ENCODE measurements at places on chromosomes 1 and 21.

DNA sequence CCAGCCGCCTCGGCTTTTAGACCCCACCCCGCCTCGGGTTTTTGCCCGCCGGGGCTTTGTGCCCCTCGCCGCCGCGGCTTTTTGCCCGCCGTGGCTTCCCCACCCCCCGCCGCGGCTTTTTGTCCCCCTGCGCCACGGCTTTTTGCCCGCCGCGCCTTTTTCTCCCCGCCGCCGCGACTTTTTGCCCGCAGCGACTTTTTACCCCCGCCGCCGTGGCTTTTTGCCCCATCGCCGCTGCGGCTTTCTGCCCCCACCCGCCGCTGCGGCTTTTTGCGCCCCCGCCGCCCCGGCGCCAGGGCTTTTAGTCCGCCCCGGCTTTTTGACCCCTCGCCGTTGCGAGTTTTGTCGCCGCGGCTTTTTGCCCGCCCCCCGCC lies 474.4 kb downstream of the FAM72C start:
- no peak for DNase-seq

- DNase-seq, result no peak
Measured at GRCh38 chr1:56396581-56396980, 182.8 kb downstream of the PLPP3 start.

DNA sequence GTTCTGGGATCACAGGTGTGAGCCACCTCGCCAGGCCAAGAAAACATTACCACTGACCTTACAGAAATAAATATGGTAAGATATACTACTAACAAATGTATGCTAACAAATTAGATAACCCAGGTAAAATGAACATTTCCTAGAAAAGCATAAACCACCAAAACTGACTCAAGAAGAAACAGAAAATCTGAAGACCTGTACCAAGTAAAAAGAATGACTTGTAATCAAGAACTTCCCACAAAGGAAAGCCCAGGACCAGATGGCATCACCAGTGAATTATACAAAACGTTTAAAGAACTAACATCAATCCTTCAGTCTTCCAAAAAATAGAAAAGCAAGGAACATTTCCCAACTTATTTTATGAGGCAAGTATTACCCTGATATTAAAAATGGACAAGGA lies 29.3 kb downstream of the USP24 start:
- DNase-seq, result no peak

DNA sequence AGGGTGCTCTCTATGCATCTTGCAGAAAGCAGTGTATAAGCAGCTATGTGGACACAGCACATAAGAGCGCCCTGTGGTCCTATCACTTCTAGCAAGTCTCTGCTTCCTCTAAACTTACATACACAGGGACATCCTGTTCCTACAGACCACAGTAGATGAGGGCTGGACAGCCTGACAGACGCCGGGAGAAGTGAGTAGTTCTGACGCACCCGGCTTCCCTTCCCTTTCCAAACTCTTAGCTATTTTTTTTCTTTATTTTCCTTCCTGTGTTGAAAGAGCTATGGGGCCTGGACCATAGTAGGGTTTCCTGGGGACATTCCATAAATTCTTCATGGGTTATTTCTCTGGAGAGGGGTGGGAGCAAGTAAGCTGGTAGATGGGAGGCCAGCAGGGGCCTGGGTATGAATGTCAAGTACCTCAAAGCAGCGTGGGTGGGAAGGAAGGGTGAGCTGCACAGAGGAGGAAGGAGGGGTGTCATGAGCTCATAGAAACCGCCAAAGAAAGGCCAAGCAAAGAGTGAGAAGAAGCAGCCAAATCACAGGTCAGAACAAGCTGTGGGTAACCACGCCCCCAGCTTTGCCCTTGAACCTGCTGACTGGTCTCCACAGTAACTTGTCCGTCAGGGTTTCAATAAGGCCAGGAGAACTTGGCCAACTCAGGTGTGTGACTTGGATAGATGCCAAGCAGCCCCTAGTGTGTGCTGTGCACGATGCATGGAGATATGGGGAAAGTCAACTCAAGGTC lies 36.6 kb downstream of the PLXNA2 start:
- no peak for DNase-seq

DNA sequence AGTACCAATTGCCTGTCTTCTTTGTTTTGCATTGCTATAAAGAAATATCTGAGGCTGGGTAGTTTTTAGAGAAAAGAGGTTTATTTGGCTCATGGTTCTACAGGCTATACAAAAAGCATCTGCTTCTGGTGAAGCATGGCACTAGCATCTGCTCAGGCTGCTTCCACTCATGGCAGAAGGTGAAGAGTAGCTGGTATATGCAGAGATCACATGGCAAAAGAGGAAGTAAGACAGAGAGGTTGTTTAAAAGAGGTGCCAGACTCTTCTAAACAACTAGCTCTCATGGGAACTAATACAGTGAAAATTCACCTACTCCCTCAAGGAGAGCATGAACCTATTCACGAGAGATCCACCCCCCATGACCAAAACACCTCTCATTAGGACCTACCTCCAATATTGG lies 56.7 kb upstream of the GUCA2B start:
- no peak for DNase-seq

DNA sequence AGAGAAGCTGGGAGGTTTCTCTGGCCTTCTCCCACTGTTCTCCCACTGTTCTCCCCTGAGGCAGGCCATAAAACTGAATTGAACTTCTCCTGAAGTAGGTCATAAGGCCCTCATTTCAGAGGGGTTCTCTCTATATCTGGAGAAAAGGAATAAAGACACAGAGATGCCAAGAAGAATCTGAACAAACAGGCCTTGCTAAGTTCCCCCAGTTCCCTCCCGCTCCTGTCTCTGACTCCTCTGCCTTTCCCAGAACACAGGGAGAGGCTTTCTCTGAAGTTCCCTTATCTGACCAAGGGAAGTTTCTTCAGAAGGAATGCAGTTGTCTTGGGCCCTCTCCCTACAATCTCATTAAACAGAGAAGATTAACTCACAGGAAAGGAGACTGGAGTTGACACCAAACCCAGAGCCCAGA lies 83.4 kb downstream of the SLC16A1 start:
- no peak for DNase-seq

GRCh38 chr1:172135076-172135672 lies 285.3 kb upstream of the C1orf105 start:
- no peak for DNase-seq

GRCh38 chr1:201925301-201925567 lies 21.1 kb downstream of the LMOD1 start:
- no peak for DNase-seq

GRCh38 chr1:22841860-22842281 lies 130.8 kb downstream of the LACTBL1 start:
- DNase-seq, result no peak

GRCh38 chr1:165494949-165495857 lies 48.6 kb upstream of the LRRC52 start:
- no peak for DNase-seq

DNA sequence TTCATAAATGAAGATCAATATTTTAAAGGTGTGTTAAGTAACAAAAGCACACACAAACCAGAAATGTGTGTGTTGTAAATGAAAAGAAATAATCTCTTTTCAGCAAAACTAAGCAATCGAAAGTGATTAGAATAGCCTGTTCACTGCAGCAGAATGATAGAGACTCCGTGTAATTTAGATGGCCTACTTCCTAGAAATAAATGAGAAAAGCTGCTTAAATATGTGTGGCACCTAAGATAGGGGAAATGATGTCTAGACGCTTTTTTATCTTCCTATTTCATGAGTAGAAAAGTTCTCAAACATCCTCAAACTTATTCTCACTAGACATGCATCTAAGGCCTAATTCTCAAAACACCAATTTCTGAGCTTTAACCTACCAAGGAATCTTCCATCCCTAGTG lies 124.7 kb upstream of the BRINP3 start:
- no peak for DNase-seq

DNA sequence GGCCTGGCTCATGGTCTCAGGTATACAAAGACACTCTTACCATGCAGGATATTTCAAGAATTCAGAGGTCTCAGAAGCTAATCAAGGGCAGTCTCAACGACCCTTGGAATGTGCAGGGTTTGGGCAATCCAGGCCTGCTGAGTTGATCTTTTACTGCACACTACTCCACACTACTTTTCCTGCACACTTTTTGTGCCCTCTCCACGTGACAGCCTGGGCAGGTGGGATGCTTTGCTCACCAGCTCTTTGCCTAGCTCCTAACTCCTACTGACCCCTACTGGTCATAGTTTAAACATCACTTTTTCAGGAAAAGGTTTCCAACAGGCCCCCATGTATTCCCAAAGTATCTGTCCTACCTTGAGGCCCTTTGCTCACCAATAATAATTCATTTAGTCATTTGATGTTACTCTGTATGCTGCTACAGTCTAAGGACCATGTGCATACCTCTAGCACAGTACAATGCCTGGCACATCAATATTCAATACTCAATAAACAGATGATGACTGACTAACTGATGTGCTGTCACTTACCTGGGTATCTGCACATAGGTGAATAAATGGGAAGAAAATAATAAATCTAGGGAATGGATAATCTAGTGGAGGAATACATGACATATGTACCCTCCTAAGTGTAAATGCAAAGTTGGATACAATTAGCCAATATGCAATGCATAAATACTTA lies 9.6 kb downstream of the DUSP23 start:
- no peak for DNase-seq

DNA sequence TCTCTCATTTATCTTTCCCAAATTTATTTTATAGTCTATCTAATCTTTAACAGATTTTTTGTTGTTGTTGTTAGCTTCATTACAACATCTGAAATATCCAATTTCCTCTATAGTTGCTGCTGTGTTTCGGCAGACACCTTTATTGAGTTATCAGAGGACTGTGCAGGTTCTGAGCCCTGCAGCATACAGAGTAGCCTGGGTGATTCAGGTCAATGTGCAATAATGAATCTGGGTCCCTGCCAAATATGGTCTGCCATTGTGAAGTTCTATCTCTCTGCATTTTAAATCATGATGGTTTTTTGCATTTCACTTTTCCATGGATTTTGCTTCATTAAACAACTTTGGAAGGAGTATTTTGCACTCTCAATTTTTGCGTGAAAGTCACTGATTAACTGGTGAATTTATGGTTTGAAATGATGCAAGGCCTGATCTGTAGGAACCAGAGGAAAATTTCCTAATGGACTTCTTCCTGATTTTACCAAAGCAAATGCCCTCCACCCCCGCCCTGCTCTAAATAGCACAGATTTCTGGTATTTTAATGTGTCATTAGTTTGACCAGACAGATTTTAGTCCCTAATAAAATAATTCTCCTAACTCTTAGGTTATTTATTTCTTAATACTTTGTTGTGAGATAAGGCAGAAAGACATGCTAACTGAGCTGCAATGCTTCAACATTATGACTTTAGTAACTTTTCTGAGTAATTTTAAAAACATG lies 402.3 kb downstream of the PTBP2 start:
- no peak for DNase-seq

GRCh38 chr1:160519642-160520435 lies 3.2 kb downstream of the SLAMF6 start:
- no peak for DNase-seq

- DNase-seq, result no peak
Measured at GRCh38 chr1:154483941-154484803, 17.8 kb upstream of the TDRD10 start.

DNA sequence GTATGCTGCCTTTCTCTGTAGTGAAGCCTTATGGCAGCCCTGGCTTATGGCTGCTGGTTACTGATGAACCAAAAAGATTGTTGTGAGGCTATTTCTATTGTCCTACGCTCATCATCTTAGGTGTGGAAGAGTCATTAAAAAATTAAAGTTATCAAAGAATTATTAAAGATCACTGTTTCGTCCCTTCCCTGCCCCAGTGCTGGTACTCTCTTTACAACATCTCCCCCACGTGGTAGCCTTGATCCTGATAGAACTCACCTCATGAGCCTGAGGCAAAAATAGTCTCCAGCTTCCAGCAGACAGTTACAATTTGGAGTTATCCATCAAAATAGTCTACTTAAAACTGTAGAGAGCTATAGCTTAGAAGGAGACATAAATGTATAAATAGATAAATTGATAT lies 201.5 kb downstream of the S1PR1 start:
- no peak for DNase-seq

DNA sequence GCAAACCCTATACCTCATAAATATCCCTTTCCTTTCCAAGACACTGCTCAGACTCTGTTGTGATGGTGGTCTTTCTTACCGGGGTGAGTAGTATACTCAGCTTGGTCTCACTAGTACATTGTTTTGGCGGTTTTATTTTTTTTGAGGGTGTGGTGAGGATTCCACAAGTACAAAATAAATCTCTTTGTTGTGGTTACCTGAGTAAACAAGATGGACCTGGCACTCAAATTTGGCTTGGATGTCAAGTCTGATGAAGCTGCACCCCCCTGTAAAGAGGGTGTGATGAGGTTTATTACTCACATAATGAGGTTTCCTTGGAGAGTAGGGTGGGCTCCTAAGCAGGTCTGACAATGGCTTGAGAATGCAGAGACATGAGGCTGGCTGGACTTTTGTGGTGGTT lies 68.2 kb upstream of the KCNJ6 start:
- DNase-seq, result no peak

DNA sequence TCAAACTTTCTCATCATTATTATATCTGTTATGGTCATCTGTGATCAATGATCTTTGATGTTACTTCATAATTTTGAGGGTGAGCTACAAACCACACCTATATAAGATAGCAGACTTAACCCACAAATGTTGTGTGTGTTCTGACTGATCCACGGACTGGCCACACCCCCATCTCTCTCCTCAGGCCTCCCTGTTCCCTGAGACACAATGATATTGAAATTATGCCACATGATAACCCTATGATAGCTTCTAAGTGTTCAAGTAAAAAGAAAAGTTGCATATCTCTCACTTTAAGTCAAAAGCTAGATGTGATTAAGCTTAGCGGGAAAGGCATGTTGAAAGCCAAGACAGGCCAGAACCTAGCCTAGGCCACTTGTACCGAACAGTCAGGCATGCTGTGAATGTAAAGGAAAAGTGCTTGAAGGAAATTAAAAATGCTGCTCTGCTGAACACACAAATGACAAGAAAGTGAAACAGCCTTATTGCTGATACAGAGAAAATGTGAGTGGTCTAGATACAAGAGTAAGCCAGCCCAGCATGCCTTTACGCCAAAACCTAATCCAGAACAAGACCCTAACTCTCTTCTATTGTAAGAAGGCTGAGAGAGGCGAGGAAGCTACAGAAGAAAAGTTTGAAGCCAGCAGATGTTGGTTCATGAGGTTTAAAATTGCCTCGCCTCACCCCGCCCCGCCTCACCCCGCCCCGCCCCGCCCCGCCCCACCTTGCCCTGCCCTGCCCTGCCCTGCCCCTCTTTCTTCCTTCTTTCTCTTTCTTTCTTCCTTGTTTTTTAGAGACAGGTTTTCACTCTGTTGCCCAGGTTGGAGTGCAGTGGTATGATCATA lies 16.5 kb downstream of the CTSS start:
- DNase-seq, result no peak

GRCh38 chr1:118711356-118711755 lies 276.8 kb downstream of the TBX15 start:
- DNase-seq, result no peak

- DNase-seq, result no peak
Measured at GRCh38 chr1:85450832-85451231, 14.1 kb downstream of the DDAH1 start.

- DNase-seq, result no peak
Measured at GRCh38 chr1:31576201-31576669, at the start of gene TINAGL1. Gene TINAGL1 (plus strand): TSS chr1:31576515. CDS start chr1:31577149, 634 bp downstream.

- DNase-seq, result no peak
Measured at GRCh38 chr1:91712393-91712792, 173.6 kb downstream of the TGFBR3 start.

GRCh38 chr1:153587314-153587713 lies 21.7 kb upstream of the S100A2 start:
- no peak for DNase-seq
